ENCODE measurements at places on chromosomes 7 and 10. TPM values are rescaled to one million over a fixed set of nuclear protein-coding genes. Genes with fewer than 3 reads are reported as not detected.

- no peak for DNase-seq
Measured at GRCh38 chr7:23438171-23438570, 32.1 kb downstream of the IGF2BP3 start.

The FLNC gene
- total RNA-seq, result 0.05 TPM

The CFAP69 gene
- 0.60 TPM for total RNA-seq

The TMEM229A gene
- not detected for total RNA-seq

The GOLGA7B gene
- 9.6 TPM for total RNA-seq

DNA sequence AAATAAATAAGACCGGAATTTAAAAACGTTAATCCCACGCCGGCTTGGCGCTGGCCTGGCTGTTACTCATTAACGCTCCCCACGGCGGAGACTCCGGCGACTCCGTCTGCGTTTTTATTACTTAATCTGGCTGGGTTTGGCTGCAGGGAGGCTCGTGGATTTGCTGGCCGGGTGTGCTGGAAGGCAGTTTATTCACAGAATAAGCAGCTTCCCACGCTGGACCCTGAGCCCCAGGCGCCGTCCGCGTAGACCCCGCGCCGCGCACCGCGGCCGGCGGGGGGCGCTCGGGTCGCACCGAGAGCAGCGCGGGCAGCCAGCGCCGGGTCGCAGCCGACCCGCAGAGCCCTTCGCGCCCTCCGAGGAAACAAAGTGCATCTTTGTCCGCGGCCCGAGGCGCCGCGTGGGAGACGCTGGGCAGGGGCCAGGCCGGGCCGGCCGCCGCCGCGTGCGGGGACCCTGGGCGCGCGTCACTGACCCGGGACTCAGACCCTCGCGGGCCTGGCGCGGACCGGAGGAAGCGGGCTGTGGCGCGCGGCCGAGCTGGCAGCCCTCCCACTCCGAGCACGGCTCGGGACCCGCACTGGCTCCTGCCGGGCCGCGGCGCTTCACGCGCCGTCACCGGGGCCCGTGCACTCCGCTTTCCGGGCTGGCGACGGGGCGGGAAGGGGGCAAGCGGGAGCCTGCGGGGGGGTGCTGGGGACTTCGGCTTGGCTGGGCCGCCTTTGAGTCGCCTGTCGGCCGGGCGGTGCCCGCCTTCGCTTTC lies 587 bp upstream of the GRK5 start:
- peak; percentile 67 for DNase-seq

DNA sequence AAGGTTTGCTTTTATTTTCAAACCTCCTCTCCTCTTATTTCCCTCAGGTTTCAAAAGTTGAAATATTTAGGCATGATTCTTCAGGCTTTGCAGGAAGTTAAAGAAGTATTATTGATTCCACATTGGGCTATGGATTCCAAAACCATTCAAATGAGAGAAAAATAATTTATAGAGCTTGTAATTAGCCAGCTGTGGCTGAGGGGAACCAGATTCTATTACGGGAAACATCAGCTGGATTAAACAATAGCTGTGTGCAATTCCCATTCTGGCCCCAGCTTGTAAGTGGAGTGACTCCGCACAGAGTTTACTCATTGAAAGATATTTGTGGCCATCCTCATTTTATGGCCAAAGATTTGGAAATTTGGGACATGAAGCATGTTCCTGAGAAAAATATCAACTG lies 77.0 kb upstream of the PHYHIPL start:
- no peak for DNase-seq

The TRPV6 gene
- total RNA-seq, result not detected

DNA sequence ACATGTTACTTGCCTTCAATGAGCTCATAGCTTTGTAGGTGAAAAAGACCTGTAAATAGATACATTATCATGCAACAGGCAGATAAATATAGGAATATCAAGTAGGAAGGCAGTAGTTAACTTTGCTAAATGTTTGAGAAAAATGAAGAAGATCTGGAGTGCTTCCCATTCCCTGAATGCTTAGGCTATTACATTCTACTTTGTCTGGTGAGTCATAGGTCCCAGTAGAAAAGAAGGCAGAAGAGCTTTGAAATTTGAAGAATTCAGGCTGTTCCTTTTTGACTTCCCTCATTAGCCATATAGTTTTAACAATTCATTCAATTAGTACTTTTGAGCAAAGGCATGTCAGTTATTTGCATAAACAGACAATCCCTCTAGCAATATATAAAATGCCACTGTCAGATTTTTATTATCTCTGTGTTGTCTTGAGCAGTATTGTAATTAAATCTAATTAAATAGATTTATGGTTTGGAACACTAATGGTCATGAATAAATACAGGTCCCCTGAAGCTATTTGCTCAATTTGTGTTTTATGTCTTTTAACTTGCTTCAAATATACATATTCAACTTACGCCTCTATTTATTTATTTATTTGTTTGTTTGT lies 875.0 kb downstream of the REEP3 start:
- no peak for DNase-seq

- DNase-seq, result no peak
Measured at GRCh38 chr10:13180788-13181187, 19.4 kb downstream of the MCM10 start.

DNA sequence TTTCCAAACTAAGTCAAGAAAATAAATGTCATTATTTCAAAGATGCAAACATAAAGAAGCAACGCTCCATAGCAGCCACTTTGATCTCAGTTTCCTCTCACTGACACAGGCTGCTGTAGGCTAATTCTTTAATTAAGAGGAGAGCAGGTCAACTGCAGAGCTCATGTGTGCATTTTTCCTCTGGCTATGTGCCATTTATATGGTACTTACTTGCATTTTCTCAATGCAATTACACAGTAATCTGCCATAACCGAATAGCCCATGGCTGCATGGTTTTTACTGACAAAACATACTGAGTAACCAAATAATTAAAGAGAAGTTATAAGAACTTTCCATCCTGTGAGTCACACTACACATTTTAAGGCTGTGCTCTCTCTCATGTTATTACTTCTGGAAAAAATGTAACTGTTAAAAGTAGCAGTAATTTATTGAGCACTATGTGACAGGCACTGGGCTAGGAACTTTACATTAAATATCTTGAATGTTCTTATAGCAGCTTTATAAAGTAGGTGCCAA lies 122.0 kb downstream of the ELAPOR2 start:
- DNase-seq, result no peak

The HKDC1 gene
- total RNA-seq, result 8.2 TPM

DNA sequence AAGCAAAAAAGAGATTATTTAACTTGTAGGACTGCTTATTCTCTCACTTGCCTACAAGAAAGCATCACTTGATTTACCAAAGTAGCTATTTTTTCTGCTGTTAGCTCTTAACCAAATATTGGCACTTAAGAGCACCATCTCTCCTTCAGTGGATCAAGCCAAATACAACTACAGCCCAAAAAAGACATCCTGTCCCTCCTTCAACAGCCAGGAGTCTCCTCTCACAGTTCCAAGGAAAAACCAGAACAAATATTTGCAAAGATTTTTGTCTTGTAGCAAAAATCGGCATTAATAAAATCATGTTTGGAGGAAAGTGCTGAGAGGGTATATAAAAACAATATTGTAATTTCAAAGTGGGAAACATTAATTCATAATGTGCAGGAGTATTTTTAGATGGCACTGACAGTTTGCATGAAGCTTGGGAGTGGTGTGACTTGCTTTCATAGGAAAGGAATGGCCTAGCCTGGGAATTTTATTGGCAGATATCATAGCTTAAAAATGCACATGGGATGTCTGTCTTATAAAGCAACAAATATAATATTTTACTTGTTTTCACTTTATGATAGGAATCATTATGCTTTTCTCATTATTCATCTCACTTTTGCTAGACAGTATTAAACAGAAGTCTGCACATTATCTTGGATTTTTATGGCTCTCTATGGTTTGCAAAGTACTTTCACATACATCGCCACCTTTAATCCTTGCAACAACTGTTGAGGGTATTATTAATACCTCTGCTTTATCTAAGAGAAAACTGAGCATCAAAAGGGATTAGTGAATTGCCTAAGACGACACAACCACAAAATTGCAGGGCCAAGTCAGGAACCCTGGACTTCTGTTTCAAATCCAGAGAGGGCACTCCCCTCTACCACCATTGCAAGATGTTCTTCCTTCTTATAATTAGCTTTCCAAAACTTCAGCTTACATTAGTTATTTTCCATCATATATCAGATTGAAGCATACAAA lies 103.5 kb downstream of the AGMO start:
- DNase-seq, result no peak

The CLRN3 gene
- not detected for total RNA-seq

GRCh38 chr7:142131439-142132185 lies 20.1 kb downstream of the MGAM2 start:
- no peak for DNase-seq

DNA sequence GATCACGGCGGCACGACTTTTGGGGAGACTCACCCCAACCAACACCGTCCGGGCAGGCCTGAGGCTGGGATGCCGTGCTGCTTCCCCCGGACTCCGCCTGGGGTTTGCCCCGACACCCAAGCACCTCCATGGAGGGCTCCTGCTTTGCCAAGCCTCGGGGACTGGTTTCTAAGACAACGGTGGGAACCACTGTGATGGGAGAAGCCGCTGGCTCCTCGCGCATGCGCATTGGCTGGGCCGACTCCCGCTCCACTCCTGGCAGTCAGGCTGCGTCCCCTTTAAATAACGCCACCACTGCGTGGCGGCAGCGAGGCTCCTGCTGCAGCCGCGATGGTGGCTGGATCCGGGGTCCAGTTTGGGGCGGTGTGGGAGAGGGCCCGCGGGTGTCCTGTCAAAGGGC lies 201.0 kb downstream of the ZNF716 start:
- no peak for DNase-seq

- DNase-seq, result no peak
Measured at GRCh38 chr10:13823096-13823708, 236.4 kb downstream of the PRPF18 start.

The CYP26A1 gene
- not detected for total RNA-seq

The ZCWPW1 gene
- 5.1 TPM for total RNA-seq

The GATA3 gene
- total RNA-seq, result 149 TPM

GRCh38 chr10:48187713-48188485 lies 86.6 kb downstream of the FRMPD2 start:
- no peak for DNase-seq

GRCh38 chr10:48805848-48806247 lies 121.2 kb downstream of the WDFY4 start:
- no peak for DNase-seq

The HOXA1 gene
- total RNA-seq, result 0.60 TPM

DNA sequence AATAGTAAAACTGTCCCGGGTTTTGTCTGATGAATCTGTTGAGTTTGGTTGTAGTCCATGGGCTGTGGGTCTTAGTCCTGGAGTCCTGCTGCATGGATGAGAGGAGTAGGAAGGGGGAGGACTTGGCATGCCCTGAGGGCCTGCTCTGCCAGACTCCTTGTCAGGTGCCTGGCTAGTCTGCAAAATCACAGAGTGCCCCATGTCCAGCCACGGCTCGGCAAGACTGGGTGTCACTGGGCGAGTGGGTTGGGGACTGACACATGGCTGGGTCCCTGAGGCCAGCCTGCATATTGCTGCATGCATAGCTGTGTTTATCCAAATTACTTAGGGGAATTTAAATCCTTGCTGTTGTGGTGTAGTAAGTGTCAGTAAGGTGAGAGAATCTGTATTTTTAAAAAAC lies 9.7 kb downstream of the MINDY4 start:
- DNase-seq, result no peak

DNA sequence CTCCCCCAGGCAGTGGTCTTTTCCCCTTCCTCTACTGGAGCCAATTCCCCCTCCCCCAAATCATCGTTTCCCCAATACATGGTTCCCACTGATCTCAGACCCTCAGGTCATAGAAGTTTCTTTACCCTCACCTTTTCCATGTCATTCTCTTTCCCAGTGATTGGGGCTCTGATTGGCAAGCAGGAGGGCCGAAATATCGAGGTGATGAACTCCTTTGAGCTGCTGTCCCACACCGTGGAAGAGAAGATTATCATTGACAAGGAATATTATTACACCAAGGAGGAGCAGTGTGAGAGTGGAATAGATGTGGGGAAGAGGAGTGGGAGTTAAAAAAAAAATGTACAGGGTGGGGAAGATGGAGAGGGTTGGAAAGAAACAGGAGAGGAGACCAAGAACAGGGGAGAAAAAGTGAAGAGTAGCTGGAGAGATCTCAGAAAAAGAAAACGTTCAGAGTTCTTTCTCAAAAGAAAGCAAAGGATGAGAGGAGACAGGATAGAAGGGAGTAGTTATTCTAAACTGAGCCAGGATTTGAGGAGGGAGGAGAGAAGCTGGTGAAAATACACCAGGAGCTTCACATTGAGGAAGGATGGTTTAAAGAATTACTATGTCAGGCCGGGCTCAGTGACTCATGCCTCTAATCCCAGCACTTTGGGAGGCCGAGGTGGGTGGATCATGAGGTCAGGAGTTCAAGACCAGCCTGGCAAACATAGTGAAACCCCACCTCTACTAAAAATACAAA lies 858 bp downstream of the COPS6 start:
- DNase-seq, result no peak
